Dermis microvascular lymphatic vessel endothelial cell (primary cell): ENCODE measurements at places on chromosomes 1 and 21. TPM values are rescaled to one million over a fixed set of nuclear protein-coding genes. Genes with fewer than 3 reads are reported as not detected.

TRNP1 gene
- total RNA-seq, result 1.4 and 3.1 TPM in 2 replicates

IGSF3 gene
- 28.4 and 53.7 TPM in 2 replicates for total RNA-seq

KCNK1 gene
- under 0.01 and 0.13 TPM in 2 replicates for total RNA-seq

CRYAA gene
- total RNA-seq, result not detected in 2 replicates

RPRD2 gene
- total RNA-seq, result 7.0 and 8.7 TPM in 2 replicates

OR2T33 gene
- total RNA-seq, result not detected in 2 replicates

NES gene
- 38.3 and 55.1 TPM in 2 replicates for total RNA-seq

ITLN2 gene
- not detected in 2 replicates for total RNA-seq

TSEN15 gene
- total RNA-seq, result 18.3 and 25.2 TPM in 2 replicates

FCRL5 gene
- not detected in 2 replicates for total RNA-seq

TSTD1 gene
- 6.0 and 6.7 TPM in 2 replicates for total RNA-seq

SLFNL1 gene
- total RNA-seq, result 0.13 and 0.25 TPM in 2 replicates

MSH4 gene
- total RNA-seq, result 0.13 TPM in 2 replicates

IFNAR1 gene
- 16.4 and 22.3 TPM in 2 replicates for total RNA-seq

KCNJ15 gene
- total RNA-seq, result 0.51 and 0.63 TPM in 2 replicates

MPL gene
- 0.13 TPM in 2 replicates for total RNA-seq

DCST1 gene
- not detected in 2 replicates for total RNA-seq

MNDA gene
- not detected in 2 replicates for total RNA-seq
